ENCODE measurements at places on chromosomes 6 and 20.

DNA sequence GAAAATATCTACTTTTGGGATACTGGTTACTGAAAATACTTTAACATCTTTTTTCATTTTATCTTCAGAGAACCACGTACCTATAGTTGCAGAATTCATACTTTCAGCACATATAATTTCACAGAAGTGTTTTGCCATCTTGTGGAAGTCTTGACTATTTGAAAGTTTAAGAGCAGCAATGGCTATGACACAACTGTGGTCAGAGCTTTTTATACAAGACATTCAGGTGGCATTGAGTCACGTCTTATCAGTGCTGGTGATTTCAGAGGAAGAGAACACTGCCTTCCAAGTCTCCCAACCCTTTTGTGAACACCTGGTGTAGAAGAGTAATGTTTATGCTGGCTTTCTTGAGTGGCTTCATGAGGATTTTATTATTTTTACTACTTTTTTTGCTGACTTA, 171.6 kb downstream of the ARID1B start:
- DNase-seq = no peak

- DNase-seq = no peak
These were observed 21.7 kb downstream of the CPXM1 start for GRCh38 chr20:2778602-2779321.

- peak; percentile 74 for DNase-seq
These were observed 301.7 kb upstream of the ZFP64 start for GRCh38 chr20:52493171-52493721.

DNA sequence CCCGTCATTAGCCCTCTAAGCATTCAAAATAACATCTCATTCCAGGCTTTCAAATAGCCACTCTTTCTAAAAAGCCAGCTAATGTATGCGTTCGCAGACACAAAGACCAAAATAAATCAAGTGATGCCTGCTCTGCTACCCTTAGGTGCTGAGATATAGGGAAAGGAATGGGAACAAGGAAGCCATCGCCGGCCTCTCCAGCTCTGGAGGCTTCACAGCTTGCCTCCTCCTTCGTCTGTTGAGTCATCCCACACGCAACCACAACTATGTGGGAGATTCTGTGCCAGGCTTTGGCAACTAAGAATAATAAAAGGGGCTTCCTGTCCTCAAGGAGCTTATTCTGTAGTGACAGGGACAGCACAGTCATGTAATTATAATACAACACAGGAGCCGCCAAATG, 27.3 kb upstream of the SLC22A23 start:
- DNase-seq = no peak

DNA sequence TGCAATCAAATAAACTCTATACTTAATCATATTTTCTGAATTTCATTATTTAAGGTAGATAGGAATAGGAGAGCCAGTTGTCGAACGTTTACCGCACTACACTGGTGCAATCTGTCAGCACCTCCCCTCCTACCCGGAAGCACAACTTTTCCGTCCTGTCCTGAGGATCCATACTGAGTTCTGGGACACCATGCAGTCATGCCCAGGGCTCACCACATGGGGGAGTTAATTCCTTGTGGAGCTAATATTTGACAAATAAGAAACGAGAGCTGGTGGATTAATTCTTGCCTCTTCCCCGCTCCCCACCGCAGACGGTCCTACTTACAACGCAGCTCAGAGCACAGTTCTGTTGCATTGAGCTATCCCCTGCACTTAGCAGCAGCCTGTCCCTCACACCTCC, 107.7 kb upstream of the RALGAPA2 start:
- DNase-seq = no peak

DNA sequence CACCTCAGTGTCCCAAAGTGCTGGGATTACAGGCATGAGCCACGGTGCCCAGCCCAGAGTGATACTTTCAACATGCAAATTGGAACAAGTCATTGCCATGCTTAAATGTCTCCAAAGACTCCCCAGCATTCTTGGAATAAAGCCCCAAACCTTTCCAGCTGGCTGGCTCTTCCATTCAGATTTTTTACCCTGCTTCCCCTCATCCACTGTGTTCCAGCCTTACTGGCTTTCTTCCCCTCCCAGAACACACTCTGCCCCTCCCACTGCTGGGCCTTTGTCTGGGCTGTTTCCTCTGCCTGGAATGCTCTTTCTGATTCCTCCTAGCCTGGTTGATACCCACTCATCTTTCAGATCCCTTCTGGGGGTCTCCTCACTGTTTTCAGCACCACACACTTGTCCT, 40.1 kb upstream of the NNAT start:
- DNase-seq = no peak

- no peak for DNase-seq
These were observed 45.0 kb downstream of the HACE1 start for GRCh38 chr6:104814743-104815142.

- DNase-seq = no peak
These were observed 51.4 kb downstream of the JPH2 start for GRCh38 chr20:44135417-44136204.

DNA sequence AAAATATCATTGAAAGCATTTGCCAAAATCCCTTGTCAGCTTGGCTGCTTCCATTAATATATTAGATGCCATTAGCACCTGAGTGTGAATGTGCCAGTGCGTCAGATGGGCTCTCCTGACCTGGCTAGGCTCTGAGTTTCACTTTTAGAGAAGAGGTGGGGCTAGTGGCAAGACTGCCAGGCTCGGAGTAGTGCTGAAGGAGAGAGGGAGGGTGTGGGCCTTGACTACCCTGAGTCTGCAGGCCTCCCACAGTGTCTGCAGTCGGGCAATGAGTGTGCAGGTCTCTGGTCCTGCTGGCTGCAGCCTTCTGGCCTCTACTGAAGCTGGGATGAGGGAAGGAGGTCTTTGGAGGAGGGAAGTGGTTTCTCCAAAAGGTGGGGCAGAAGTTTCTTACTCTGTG, 34.6 kb upstream of the PNPLA1 start:
- DNase-seq = no peak

DNA sequence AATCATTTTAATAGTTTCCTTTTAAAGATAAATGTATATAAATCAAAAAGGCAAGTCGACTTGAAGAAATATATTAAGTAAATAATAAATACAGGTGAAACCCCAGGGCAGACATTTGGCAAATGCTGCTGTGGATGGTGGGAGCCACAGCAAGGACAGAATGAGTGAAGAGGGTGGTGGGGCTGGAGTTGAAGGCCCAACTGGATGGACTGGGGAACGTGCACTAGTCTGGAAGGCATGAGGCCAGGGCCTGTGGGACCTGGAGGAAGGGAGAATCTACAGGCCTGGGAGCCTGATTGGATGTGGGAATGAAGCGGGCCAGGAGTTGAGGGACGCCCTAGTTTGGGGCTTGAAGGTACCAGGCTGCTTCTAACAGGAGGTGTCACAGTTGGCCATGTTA, 30.6 kb upstream of the BLCAP start:
- no peak for DNase-seq

DNA sequence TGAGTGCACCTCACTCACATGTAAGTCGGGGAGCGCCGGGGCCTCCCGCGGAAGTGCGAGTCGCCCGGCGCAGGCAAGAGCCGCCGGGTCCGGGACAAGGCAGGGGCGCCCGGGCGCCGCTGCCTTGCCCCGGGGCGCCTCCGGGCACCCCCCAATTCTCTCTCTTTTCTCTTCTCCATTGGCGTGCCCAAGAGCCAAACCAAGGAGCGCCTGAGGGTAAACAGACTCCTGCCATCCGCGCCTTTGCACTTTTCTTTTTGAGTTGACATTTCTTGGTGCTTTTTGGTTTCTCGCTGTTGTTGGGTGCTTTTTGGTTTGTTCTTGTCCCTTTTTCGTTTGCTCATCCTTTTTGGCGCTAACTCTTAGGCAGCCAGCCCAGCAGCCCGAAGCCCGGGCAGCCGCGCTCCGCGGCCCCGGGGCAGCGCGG, 36.8 kb downstream of the GNAS start:
- no peak for DNase-seq

GRCh38 chr20:56237335-56237734, 11.2 kb upstream of the MC3R start:
- DNase-seq = no peak

DNA sequence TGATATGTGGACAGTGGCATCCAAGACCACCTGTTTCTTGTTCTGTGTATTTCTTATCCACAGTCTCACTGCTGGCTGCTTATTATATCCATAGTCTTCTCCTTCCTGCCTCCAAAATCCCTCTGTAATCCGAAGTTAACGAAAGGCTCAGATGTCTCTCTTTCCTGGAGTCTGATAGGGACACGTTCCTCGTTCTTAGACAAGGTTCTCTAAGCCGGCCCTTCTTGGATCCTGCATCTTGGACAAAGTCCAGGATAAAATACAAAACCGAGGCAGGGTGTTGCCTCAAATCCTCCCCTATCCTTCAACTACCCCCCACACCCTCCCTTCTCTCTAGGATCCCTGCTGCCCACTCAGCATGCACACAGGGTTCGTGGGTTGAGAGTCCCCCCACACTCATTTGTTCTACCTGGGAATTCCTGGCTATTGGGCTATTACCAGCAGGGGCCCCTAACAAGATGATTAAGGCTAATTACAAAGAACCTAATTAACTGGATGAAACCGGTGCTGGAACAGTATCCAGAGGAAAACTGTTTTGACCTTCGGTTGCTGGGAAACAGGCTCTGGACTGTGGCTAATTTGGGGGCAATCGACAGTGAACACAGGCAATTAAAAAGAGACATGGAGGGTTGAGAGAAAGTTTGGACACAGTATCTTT, 32.7 kb upstream of the MRPS10 start:
- no peak for DNase-seq

DNA sequence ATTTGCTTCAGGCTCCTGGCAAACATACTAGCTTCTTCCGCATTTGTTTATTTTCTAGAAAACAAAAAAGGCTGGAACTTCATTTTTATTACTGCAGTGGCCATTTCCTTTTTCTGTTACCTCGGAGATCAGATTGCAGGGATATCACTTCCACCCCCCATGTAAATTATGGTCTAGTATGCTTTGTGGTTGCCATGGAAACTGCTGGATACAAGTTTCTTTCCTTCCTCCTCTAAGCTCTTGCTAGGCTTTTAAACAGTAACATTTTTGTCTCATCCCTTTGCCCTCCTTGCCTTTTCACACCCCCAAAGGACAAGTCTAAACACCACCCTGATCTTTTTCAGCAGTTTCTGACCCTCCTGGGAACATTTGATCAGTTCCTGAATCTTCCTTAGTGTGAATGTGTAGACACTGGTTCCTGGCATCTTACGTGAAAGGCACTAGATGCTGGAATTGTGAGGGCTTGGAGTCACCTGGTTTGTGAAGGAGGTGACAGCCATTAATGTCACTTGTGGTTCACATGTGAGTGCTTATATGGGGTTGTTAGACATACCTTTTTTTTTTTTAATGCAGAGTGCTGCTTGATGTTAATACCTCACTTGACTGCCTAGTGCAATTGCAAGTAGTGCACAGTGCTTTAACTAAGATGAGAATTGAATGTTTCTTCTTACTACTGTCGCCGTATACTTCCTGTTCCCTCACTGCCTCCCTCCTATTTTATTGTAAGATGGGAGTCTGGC, 181.6 kb downstream of the JARID2 start:
- peak; percentile 67 for DNase-seq

DNA sequence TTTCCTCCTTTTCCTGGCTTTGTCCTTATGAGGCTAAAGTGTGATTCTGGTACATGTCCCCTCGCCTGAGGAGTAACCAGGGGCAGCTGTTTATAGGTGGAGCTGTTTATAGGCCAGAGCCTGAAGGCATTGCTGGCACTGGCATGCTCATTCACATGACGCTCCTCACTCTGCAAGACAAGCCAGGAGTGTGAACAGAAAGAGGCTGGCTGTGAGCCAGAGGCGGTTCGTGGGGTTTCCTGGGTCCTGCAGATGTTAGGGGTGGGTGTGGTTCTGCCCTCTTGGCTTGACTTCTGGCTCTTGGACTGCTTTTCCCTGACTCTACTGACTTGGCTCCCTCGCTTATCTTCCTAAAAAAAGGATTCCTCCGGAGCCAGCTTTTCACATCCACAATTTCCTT, 12.8 kb upstream of the MDFI start:
- peak; percentile 54 for DNase-seq

- no peak for DNase-seq
These were observed 184.0 kb downstream of the GPX5 start for GRCh38 chr6:28709478-28710349.

DNA sequence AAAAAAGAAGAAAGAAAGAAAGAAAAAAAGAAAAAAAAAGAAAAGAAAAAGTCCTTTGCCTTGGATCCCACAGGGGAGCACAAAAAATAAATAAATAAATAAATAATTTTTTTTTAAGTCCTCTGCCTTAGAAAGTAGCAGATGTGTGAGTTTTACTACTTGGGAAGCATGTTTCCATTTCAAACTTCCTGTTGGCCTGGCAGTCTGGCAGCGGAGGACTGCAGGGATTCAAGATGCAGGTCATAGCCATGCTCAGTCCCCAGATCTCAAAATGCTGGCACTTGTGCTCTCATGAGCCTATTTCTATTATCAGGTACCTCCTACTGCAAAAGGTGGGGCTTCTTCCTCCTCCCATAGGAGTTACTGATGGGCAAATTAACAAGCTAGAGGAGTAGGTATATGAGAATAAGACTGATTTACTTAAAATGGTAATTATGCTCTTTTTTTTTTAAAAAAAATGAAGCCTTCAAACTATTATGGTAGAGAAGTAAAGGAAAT, 54.2 kb upstream of the MAP7 start:
- no peak for DNase-seq

- DNase-seq = no peak
These were observed 60.9 kb downstream of the GFRAL start for GRCh38 chr6:55388211-55388610.

- DNase-seq = peak; percentile 15
These were observed 245.9 kb downstream of the FARS2 start for GRCh38 chr6:5507131-5507681.

DNA sequence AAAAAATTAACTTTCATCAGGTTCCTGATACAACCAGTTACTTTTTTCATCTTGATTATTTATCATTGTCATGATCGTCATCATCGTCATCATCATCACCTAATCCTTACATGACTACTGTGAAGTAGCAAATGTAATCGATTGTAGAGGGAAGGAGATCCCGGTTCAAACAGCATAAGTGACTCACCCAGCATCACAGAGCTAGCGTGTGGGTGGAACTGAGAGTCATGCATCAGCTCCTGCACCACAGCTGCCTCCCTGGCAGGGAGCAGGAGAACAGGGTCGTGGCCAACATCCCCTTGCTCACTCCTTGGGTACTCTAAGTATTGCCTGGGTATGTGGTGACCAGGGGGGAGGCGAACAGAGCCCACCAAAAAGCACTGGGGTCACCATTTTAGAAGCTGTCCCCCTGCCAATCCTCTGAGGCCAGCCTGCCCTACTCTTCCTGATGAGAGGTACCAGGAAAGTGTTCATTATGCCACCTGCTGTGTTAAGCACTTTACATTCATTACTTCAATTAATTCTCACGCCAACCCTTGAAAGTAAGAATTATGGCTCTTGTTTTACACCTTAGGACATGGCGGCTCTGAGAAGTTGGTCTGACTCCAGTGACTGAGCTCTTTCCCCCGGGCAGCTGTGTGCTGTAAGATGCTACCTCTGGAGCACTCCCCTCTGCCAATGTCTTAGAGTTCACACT, 425.2 kb downstream of the CD83 start:
- DNase-seq = no peak

GRCh38 chr6:135054226-135054568, 425 bp downstream of the HBS1L start:
- DNase-seq = peak; percentile 0

Data from NCI-H2029 (cell line).